ENCODE measurements at places on chromosomes 13 and 19. TPM values are rescaled to one million over a fixed set of nuclear protein-coding genes. Genes with fewer than 3 reads are reported as not detected.
A peak's percentile ranks its signal among the peaks of the same experiment; 100 is the strongest.

DNA sequence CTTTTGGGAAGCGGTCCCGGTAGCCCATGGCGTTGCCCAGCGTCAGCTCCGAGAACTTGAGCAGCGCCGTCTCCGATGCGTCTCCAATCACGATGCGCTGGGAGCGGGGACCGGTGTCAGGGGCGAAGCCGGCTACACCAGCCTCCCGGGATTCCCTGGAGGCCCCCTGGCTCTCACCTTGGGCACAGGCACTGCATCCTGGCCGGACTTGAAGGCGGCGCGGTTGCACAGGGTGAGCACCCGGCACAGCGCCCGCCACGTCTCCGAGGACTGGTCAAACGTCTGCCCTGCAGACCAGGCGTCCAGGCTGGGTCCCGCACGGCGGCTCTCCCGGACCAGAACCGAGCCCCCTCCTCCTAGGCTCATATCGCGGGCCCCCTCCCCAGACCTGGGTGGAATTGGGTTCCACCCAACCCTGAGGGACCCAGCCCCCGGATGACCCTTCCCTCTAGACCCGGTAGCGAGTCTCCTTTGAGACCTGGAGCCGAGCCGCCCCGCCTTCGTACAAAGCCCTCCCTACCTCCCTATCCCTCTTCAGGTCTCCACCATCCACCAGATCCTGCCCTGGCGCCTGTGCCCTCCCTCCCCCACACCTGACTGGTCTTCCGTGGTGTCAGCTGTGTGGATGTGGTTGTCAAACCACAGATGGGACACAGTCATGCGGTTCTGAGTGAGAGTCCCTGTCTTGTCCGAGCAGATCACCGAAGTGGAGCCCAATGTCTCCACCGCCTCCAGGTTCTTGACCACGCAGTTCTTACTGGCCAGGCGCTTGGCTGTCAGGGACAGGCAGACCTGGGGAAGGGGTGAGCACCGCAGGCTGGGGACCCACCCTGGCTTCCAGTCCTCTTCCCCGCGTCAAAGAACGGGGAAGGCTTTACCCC lies 4.8 kb downstream of the ATP4A start:
- no peaks in the 10 kb centered on the region for H3K36me3 ChIP-seq
- no peak overlapping the region for H3K27ac ChIP-seq
- H3K4me1 ChIP-seq = no peaks in the 10 kb centered on the region
- DNase-seq = no peak
- peaks cover 43% of the 10 kb centered on the region for H3K27me3 ChIP-seq
- H3K4me3 ChIP-seq = no peak overlapping the region

DNA sequence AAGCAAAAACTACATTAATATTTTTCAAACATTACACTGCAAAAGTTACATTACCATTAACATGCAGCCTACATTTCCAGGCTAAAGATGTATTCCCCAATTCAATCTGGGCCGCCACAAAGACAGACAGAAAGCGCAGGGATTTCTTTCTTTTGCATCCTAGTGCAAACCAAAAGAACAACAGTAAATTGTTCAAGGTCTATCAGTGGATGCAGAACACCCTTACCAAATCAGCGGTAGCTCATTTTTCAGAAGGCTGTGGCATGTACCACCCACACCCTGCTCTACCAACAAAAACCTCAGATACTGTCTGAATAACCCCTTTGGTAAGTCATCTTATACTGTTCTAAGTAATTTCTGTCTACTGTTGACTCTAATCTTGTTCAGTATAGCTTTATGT lies 3.6 kb downstream of the TPT1 start:
- peak overlapping the region; percentile 43 for H3K27ac ChIP-seq
- H3K4me3 ChIP-seq = peak overlapping the region; percentile 98
- H3K36me3 ChIP-seq = peaks cover 69% of the 10 kb centered on the region
- H3K4me1 ChIP-seq = peaks cover 77% of the 10 kb centered on the region

Gene BRME1
- 0.89 TPM for total RNA-seq

GRCh38 chr13:110299283-110299840 lies 7.6 kb downstream of the COL4A1 start:
- no peak overlapping the region for H3K27ac ChIP-seq
- H3K27me3 ChIP-seq = no peaks in the 10 kb centered on the region
- peaks cover 14% of the 10 kb centered on the region for H3K36me3 ChIP-seq
- peaks cover 47% of the 10 kb centered on the region for H3K4me1 ChIP-seq
- no peak for DNase-seq

Gene RASGRP4
- total RNA-seq = not detected

Gene LENG9
- 3.5 TPM for total RNA-seq

DNA sequence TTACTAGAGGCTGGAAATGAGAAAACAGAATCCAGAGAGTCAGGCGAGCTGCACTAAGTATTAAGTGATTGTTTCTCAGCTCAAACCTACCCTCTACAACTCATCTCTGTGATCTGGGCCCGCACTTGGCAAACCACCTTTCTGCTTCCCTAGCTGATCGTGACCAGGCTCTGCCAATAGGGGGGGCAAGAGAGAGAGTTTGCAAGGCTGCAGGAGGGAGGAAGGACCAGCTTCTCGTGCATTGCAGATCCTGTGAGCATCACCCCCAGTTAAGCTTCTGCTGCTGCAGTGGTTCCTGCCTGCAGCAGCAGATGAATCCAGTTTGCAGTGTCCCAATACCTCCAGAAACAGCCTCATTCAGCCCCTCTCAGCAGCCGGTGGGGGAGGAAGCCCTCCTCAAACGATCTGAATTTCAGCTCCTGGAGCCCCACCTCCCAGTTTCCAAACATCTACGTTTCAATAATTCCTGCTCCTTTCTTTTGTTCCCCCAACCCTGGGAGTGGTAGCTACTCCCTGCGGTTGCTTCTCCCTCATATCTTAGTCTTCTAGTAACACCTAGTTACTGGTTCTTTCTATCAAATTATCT lies 20.0 kb downstream of the XRCC1 start:
- no peak overlapping the region for H3K4me3 ChIP-seq
- peaks cover 18% of the 10 kb centered on the region for H3K4me1 ChIP-seq
- 0 out of 2 replicates have a peak, but pooled peaks cover 9% of the 10 kb centered on the region for H3K36me3 ChIP-seq
- no peak overlapping the region for H3K27ac ChIP-seq
- DNase-seq = peak; percentile 50

GRCh38 chr13:105936816-105937215 lies 598.6 kb downstream of the EFNB2 start:
- no peak overlapping the region for H3K27ac ChIP-seq
- H3K4me1 ChIP-seq = peaks cover 14% of the 10 kb centered on the region
- H3K27me3 ChIP-seq = peaks cover 5% of the 10 kb centered on the region

GRCh38 chr19:41787055-41787454 lies 9.3 kb upstream of the CEACAM3 start:
- H3K27ac ChIP-seq = no peak overlapping the region
- no peak for DNase-seq

DNA sequence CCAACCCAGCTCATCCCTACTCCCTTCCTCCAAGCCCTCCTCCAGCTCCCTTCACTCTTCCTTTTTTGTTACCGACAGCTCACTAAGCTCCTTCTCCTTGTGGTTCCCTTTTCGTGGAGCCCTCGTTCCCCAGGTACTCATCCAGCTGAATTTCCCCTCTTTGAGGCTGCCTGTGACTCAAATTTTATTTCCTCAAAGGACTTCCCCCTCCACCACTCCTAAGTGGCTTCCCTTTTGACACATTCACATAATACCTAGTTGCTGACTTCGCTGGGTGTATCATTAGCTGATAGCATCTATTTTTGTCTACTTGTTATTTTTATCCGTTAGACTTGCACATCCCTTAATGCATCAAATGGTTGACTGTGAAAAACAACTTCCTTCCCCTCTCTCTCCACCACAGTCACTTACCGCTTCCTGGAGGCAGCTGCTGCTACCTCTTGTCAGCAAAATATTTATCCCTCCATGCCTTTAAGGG lies 14.5 kb downstream of the FFAR2 start:
- H3K4me3 ChIP-seq = peak overlapping the region; percentile 18
- DNase-seq = peak; percentile 0
- peaks cover 18% of the 10 kb centered on the region for H3K4me1 ChIP-seq
- H3K27me3 ChIP-seq = peaks cover 43% of the 10 kb centered on the region
- no peak overlapping the region for H3K27ac ChIP-seq
- H3K36me3 ChIP-seq = no peaks in the 10 kb centered on the region

GRCh38 chr19:33678796-33679585 lies 57.2 kb downstream of the CHST8 start:
- no peak for DNase-seq
- no peak overlapping the region for H3K27ac ChIP-seq
- H3K4me3 ChIP-seq = no peak overlapping the region
- H3K27me3 ChIP-seq = no peaks in the 10 kb centered on the region
- H3K36me3 ChIP-seq = no peaks in the 10 kb centered on the region

GRCh38 chr13:95480131-95480545 lies 72.4 kb upstream of the CLDN10 start:
- H3K36me3 ChIP-seq = no peaks in the 10 kb centered on the region
- H3K27ac ChIP-seq = no peak overlapping the region
- H3K27me3 ChIP-seq = peaks cover 5% of the 10 kb centered on the region
- DNase-seq = no peak

GRCh38 chr19:19540715-19541515 lies 2.9 kb downstream of the CILP2 start:
- H3K4me1 ChIP-seq = no peaks in the 10 kb centered on the region
- no peak for DNase-seq
- no peak overlapping the region for H3K27ac ChIP-seq
- peaks cover 7% of the 10 kb centered on the region for H3K27me3 ChIP-seq
- H3K4me3 ChIP-seq = no peak overlapping the region

Gene BABAM1
- total RNA-seq = 125 TPM

Gene ZNF20
- total RNA-seq = 3.8 TPM

Gene ZNF667
- total RNA-seq = 2.5 TPM

DNA sequence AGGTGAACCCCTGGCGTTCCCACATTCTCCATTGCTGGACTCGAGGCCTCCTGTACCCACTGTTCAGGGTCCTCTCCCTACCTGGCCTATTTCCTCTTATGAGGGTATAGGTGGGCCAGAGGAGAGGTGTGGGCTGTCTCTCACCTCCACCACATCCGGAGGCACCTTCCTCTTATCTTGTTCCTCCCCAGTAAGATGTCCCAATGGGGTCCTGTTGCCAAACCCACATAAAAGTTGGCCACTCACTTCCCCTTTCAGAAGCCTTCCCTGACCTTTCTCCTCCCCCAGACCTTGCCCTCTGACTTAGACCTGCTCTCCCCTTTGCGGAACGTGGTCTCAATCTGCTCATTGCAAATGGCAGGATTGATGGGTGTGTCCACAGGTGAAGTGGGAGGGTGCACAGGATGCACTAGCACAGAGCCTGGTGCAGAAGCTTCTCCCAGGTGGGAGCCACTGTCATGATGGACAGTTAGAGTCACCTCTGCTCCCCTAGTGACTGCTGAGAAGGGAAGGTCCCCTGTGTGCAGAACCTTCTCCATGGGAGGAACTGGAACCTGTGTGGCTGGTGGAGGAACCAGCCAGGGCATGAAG lies 1.3 kb downstream of the CYP4F3 start:
- H3K4me3 ChIP-seq = no peak overlapping the region
- peaks cover 2% of the 10 kb centered on the region for H3K27me3 ChIP-seq
- H3K27ac ChIP-seq = no peak overlapping the region
- H3K4me1 ChIP-seq = no peaks in the 10 kb centered on the region

Gene CRLF1
- total RNA-seq = 2.8 TPM

Gene KLK6
- total RNA-seq = not detected

DNA sequence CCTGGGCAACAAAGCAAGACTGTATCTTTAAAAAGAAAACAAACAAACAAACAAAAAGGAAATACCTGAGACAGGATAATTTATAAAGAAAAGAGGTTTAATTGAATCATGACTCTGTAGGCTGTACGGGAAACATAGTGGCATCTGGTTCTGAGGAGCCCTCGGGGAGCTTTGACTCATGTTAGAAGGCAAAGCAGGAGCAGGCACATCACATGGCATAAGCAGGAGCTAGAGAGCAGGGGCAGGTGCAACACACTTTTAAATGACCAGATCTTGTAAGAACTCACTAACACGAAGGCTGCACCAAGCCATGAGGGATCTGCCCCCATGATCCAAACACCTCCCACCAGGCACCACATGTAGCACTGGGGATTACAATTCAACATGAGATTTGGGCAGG lies 13.2 kb upstream of the OR10H2 start:
- DNase-seq = no peak
- no peak overlapping the region for H3K4me3 ChIP-seq
- no peaks in the 10 kb centered on the region for H3K36me3 ChIP-seq
- no peak overlapping the region for H3K27ac ChIP-seq

- peaks cover 50% of the 10 kb centered on the region for H3K36me3 ChIP-seq
- no peak overlapping the region for H3K27ac ChIP-seq
- no peak overlapping the region for H3K4me3 ChIP-seq
- peaks cover 9% of the 10 kb centered on the region for H3K4me1 ChIP-seq
Observed at GRCh38 chr19:57263244-57263741, 17.0 kb upstream of the ZNF460 start.

Gene ZNF571
- total RNA-seq = 2.1 TPM

Gene FFAR2
- not detected for total RNA-seq

- no peak for DNase-seq
- H3K4me3 ChIP-seq = no peak overlapping the region
- H3K27me3 ChIP-seq = peaks cover 21% of the 10 kb centered on the region
- peaks cover 9% of the 10 kb centered on the region for H3K4me1 ChIP-seq
Observed at GRCh38 chr13:114167885-114168284, 11.2 kb upstream of the CFAP97D2 start.

DNA sequence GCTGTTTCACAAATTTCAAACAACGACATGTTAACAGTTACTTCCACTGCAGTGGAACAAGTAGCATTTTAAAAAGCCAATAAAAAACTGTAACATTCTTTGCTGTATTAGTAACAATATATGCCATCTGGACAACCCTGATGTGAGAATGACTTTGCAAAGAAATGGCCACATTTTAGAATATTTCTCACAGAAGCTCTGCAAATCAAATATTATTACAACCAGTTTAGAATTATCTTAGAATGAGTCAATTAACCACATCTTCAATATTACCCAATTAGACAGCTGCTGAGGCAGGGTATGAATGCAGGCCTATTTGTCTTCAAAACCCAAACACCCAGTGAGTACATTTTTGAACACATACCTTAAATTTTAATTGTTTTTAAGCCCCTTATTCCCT lies 3.2 kb downstream of the ZNF699 start:
- H3K4me1 ChIP-seq = peaks cover 25% of the 10 kb centered on the region
- H3K27ac ChIP-seq = peak overlapping the region; percentile 84
- peak; percentile 91 for DNase-seq
- H3K27me3 ChIP-seq = peaks cover 6% of the 10 kb centered on the region
- peaks cover 60% of the 10 kb centered on the region for H3K36me3 ChIP-seq

Gene FBN3
- total RNA-seq = not detected

Gene ZNF71
- total RNA-seq = 5.3 TPM

Gene KIR3DL2
- not detected for total RNA-seq

Gene KCTD4
- total RNA-seq = 3.6 TPM

Gene N4BP2L2
- 49.5 TPM for total RNA-seq

GRCh38 chr13:90493667-90494066 lies 853.8 kb upstream of the MIR17HG start:
- DNase-seq = no peak
- no peaks in the 10 kb centered on the region for H3K36me3 ChIP-seq
- H3K4me3 ChIP-seq = no peak overlapping the region
- H3K27me3 ChIP-seq = peaks cover 2% of the 10 kb centered on the region
- peaks cover 6% of the 10 kb centered on the region for H3K4me1 ChIP-seq

Gene NCCRP1
- total RNA-seq = not detected

Gene DACT3
- total RNA-seq = 17.4 TPM

GRCh38 chr19:5480427-5480836 lies 25.2 kb downstream of the ZNRF4 start:
- no peak overlapping the region for H3K27ac ChIP-seq
- DNase-seq = no peak
- H3K4me1 ChIP-seq = peaks cover 4% of the 10 kb centered on the region
- peaks cover 46% of the 10 kb centered on the region for H3K27me3 ChIP-seq
- no peaks in the 10 kb centered on the region for H3K36me3 ChIP-seq

- peaks cover 64% of the 10 kb centered on the region for H3K4me1 ChIP-seq
- H3K27me3 ChIP-seq = peaks cover 2% of the 10 kb centered on the region
- H3K27ac ChIP-seq = no peak overlapping the region
- H3K4me3 ChIP-seq = no peak overlapping the region
Observed at GRCh38 chr13:30047154-30047874, 196.9 kb upstream of the UBL3 start.
